Testis (tissue), 5 donors: ENCODE measurements at places on chromosomes 3 and 15. TPM values are rescaled to one million over a fixed set of nuclear protein-coding genes. Genes with fewer than 3 reads are reported as not detected.

Gene P2RY1
- polyA plus RNA-seq: 2.0 TPM

Gene SLC51B
- polyA plus RNA-seq: 13.6 TPM

Gene GUCA1C
- polyA plus RNA-seq: 1.1 TPM

Gene SMCO1
- 0.91 TPM for polyA plus RNA-seq

Gene CPN2
- 0.36 TPM for polyA plus RNA-seq

Gene ARL6IP5
- 68.3 TPM for polyA plus RNA-seq

Gene GOLGA8J
- 6.3 TPM for polyA plus RNA-seq

Gene AHSG
- 1.5 TPM for polyA plus RNA-seq

Gene FAM43A
- polyA plus RNA-seq: 7.5 TPM

Gene GAP43
- 0.62 TPM for polyA plus RNA-seq

Gene MKRN3
- 4.5 TPM for polyA plus RNA-seq

Gene KBTBD8
- 8.4 TPM for polyA plus RNA-seq

Gene C3orf22
- 42.2 TPM for polyA plus RNA-seq

Gene ITGB5
- polyA plus RNA-seq: 46.0 TPM

Gene CD200
- 6.3 TPM for polyA plus RNA-seq

Gene GABRR3
- polyA plus RNA-seq: 0.38 TPM

Gene RASL12
- 43.9 TPM for polyA plus RNA-seq

Gene LDHAL6B
- polyA plus RNA-seq: 119 TPM

Gene ACAD11
- 26.1 TPM for polyA plus RNA-seq

Gene ENTPD3
- 0.57 TPM for polyA plus RNA-seq

Gene CISH
- polyA plus RNA-seq: 5.8 TPM

Gene NR2E3
- polyA plus RNA-seq: 1.2 TPM

Gene ZNF80
- polyA plus RNA-seq: not detected

Gene SNTN
- 2.3 TPM for polyA plus RNA-seq

Gene EPHA6
- 33.0 TPM for polyA plus RNA-seq

Gene OIP5
- polyA plus RNA-seq: 44.8 TPM

Gene CYP19A1
- polyA plus RNA-seq: 29.0 TPM

Gene VIPR1
- 3.4 TPM for polyA plus RNA-seq

Gene SPSB4
- 34.5 TPM for polyA plus RNA-seq

Gene FANCD2OS
- 118 TPM for polyA plus RNA-seq

Gene RAB6B
- 8.6 TPM for polyA plus RNA-seq

Gene NPTN
- 180 TPM for polyA plus RNA-seq

Gene ERICH6
- 52.5 TPM for polyA plus RNA-seq
